ENCODE measurements at places on chromosomes 6 and 20.

- peak; percentile 19 for DNase-seq
These were observed 1225.9 kb upstream of the MAP3K7 start for GRCh38 chr6:91812596-91813274.

GRCh38 chr6:33779290-33779689 lies 9.6 kb downstream of the LEMD2 start:
- peak; percentile 91 for DNase-seq

- DNase-seq: no peak
These were observed 11.8 kb upstream of the FOXF2 start for GRCh38 chr6:1377526-1377925.

DNA sequence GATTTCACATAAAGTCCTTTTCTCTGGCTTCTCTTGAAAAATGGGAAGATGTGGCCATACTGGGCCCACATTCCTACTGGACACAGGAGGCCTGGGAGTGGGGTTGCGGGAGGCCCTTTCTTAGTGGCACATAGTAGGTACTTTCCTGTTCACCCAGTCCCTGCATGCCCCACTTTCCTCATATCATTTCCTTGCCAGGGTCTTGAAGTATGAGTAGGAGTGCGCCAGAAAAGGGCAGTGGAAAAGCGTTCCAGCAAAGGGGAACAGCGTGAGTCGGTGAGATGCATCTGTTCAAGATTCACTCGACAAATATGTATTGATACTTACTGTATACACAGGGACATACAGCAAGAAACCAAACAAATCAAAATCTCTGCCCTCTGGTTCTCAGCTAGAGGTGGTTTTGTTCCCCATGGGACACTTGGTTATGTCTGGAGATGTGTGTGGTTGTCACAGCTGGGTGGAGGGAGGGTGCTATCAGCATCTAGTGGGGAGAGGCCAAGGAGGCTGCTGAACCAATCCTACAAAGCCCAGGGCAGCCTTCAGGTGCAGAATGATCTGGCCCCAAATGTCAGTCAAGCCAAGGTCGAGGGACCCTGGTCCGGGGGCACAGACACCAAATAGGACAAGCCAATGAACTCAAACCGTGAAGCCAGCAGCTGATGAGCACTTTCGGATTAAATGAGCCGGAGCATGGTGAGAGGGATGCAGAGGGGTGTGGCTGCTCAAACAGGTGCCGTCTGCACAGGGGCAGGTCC lies 151.4 kb downstream of the CEBPB start:
- no peak for DNase-seq

DNA sequence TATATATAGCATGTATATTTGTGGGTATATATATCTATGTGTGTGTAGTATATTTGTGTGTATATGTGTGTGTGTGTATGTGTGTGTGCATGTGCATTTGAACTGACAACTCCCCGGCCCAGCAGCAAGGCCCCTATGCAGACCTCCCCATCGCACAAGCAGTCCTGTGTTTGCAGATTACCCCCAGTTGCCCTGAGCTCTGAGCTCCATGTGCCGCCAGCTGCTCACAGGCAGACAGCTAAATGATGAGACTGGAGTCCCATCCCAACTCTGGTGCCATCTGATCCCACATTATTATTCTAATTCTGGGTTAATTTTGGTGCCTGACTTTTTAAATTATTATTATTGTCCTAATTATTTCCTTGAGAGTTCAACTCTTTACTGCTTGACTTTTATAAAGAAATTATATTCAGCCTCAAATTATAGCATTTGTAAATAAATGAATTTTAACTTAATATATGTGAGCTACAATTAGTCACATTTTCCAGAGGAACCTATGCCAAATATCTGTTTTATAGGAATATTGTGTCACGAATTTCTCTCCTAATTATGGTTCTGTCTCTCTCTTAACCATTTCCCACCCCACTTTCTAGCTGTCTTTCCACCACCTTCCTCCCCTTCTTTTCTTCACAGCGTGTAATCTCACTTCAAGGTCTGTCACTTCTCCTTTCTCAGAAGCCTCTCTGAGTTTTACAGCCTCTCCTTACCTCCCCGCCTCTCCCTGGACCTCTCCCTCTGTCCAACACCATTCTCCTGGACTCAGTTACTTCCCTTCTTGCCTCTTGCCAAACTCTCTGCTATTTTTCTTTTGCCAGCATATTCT lies 90.6 kb upstream of the SYNDIG1 start:
- peak; percentile 91 for DNase-seq

DNA sequence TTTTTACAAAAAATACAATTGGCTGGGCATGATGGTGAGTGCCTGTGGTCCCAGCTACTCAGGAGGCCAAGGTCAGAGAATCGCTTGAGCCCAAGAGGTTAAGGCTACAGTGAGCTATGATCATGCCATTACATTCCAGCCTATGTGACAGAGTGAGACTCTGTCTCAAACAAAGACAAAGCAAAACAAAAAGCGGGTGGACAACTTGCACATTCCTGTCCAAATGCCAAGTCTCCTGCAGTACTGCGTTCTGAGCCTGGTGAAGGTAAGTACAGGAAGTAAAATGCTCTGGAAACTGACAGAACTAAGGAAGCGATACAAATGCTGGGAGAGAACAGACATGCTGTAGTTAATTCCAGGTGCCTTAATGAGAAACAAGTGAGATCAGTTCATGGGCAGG lies 20.4 kb upstream of the TMEM242 start:
- no peak for DNase-seq

DNA sequence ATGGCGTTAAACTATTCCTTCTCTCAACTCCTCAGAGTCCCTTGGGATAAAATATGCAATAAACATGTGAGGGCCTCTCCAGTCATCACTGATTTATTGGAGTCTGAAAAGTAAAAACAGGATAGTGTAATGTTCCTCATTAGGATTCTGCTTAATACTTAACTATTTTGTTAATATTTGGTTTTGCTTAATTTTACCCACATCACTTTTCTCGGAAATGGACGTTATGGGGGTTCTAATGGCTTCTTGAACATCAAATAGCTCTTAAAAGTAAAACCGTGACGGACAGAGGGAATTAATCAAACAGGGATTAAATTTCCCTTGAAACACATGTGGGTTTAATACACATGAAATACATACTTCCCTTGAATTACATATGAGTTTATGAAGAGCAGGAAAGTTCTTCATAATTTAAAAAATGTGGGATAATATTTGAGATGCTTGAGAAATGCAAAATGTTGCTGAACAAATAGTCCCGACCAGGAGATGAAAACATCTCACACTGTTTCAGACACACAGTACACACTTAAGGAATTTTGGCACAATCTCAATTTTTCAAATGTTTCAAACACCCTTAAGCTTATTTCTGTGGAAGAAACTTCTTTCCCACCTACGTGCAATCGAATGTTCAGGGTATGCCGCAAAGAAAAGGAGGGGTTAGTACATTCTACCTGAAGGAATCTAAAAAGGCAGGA lies 38.4 kb upstream of the EIF2S2 start:
- no peak for DNase-seq

- peak; percentile 53 for DNase-seq
These were observed 55.0 kb upstream of the FOXC1 start for GRCh38 chr6:1554476-1555310.

- DNase-seq: no peak
These were observed 26.3 kb downstream of the PM20D2 start for GRCh38 chr6:89172131-89172530.

GRCh38 chr6:83311231-83311630 lies 118.1 kb downstream of the RWDD2A start:
- no peak for DNase-seq

DNA sequence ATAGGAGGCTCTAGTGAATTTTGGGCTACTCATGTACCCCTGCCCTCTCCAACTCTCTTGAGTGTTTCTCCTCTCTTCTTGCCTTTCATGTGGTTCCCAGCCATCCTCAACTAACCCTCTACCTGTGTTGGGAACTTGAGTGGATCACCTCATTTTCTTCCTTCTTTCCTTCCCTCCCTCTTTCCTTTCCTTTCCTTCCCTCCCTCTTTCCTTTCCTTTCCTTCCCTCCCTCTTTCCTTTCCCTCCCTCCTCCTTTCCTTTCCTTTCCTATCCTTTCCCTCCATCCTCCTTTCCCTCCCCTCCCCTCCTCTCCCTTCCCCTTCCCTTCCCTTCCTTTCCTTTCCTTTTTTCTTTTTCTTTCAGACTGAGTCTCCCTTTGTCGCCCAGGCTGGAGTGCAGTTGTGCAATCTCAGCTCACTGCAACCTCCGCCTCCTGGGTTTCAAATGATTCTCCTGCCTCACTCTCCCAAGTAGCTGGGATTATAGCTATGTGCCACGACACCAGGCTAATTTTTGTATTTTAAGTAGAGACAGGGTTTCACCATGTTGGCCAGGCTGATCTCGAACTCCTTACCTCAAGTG lies 63.8 kb downstream of the BTBD3 start:
- no peak for DNase-seq

DNA sequence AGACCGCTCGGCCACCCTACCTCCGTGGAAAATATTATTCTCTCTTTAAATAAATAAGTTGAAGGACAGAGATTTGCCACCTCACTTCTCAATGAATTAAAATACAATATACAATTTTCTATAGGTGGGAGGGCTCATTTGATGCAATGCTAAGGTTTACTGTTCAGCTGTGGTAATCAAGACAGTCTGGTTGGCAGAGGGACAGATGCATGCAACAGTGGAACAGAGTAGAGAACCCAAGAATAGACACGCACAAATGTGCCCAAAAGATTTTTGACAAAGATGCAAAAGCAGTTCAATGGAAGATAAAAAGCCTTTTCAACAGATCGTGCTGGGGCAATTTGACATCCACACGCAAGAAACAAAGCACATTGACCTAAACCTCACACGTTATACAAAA lies 145.2 kb downstream of the CEBPB start:
- DNase-seq: no peak

GRCh38 chr6:14075095-14075503 lies 42.5 kb upstream of the CD83 start:
- peak; percentile 87 for DNase-seq

DNA sequence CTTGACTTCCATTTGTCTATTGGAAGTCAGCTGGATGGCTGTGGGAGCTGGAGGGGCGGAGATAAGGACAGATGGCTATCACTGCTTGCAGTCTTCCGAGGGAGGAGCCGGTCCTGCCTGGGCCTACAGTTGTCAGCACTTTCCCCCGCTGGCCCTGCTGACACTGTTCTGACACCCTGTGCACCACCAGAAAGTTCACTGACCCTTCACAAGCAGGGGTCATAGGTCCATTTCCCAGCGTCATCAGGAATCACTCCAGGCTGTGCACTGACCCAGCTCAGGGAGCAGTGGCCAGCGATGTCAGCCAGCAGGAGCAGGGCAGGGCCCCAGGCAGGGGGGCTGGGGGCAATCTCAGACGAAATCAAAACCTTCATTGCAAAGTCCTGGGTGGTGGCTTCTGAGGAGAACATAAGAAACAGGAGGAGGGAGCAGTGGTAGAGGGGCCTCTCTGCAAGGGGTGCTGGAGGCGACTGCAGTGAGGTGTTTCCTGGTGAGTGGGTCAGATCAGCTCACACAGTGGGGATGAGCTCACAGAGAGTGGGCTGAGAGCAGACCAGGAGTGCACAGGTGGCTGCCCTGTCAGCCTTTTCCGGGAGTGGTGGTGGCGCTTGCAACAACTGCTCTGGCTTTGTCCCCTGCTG lies 26.5 kb upstream of the PLEKHG1 start:
- DNase-seq: peak; percentile 37

- DNase-seq: no peak
These were observed 42.9 kb downstream of the HDGFL1 start for GRCh38 chr6:22612236-22612635.

- DNase-seq: no peak
These were observed 99.1 kb upstream of the PRDM1 start for GRCh38 chr6:105986998-105987397.

DNA sequence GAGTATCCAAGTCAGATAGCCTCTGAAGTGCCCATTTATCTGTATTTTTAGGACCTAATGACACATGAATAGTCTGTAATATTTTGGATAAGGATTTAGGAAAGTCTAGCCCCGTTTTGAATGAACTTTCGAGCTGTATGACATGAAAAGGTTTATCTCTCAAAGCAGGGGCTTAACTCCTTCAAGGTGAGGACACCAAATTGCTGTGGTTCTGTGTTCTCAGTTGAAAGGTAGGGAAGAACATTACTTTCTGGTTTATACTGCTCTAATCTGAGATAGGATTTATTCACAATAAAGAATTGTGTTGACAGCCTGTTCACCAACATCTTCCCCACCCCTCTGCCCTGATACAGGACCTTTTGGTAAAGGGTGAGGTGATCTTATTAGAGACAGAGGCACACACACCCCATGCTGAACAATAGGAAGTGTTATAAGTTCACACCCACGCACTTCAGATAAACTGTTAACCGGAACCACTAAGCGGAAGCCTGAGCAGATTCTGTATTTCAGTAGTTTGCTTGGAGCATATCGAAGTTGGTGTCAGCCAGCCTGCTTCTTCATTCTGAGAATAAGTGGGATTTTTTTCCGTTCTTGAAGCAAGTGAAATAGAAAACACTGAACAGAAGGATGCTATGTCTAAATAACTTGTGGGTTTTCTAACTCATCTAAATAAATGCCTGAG lies 223.3 kb downstream of the TMEM242 start:
- DNase-seq: no peak

GRCh38 chr6:159193923-159194322 lies 24.7 kb downstream of the FNDC1 start:
- no peak for DNase-seq

GRCh38 chr6:10585209-10585845 lies 64.2 kb downstream of the GCNT2 start:
- DNase-seq: no peak

DNA sequence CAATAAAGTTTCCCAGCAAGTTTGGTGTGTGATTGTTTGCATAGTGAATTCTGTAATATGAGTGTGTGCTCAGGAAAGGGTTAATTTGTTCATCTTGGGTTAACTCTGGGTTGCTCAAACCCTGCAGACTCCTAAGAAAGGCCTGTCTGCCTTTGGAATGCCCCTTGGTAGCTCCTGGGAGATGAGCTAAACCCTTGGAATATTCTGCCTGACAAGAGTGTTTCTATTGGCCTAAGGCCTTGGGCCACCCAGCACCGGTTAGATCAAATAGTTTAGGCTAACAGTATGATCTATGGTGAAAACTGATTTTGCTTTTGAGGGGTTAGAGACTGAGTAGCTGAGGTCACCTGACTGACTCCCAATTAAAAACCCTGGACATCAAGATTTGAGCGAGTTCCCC lies 248.3 kb downstream of the GRM1 start:
- no peak for DNase-seq

DNA sequence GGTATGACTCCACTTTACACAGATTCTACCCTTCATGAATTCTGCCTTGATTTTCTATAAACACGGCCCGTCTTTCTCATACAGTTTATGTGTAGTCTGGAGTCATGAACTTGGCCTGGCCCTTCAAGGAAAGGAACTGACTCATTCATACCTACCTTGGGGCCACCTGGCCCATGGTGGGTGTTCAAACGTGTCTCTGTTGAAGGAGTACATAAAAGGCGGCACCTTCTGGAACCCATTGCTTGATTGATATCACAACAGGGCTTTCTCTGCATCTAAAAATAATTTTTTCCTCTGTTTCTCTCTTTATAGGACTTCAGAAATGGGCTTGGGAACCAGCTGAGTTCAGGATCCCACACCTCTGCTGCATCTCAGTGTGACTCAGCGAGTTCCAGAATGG lies 363.0 kb upstream of the SOX4 start:
- no peak for DNase-seq

All from WERI-Rb-1 (cell line).